ENCODE measurements at places on chromosomes 13 and 19.

GRCh38 chr13:39253774-39254173 is 215.5 kb downstream of the NHLRC3 start:
- no peak for DNase-seq

GRCh38 chr13:44292545-44292944 is 81.1 kb upstream of the SERP2 start:
- DNase-seq, result no peak

DNA sequence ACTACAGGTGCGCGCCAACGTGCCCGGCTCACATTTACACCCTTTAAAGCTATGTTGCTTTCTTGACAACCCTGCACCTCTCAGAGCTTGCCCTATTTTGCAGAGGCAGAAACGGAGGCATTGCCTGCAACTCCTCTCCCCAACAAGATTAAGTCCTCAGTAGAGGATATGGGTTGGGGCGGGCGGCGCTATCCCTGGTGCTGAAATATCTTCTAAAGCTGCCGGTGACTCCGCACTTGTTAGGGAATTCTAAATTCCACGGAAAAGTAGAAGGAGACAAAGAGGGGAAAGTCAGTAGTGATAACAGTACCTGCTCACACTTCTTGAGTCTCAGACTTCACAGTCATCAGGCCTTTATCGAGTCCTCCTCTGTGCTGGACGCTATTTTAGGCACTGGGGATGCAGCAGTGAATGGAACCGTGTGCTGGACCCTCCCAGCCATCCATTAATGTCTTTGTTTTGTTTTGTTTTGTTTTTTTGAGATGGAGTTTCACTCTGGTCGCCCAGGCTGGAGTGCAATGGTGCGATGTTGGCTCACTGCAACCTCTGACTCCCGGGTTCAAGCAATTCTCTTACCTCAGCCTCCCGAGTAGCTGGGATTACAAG is 18.0 kb downstream of the SLC5A5 start:
- no peak for DNase-seq

GRCh38 chr19:15871570-15871969 is 26.3 kb downstream of the CYP4F2 start:
- DNase-seq, result no peak

Data from nucleus accumbens (tissue), 56 donors.